ENCODE measurements at places on chromosomes 2 and 18.
A peak's percentile ranks its signal among the peaks of the same experiment; 100 is the strongest.

DNA sequence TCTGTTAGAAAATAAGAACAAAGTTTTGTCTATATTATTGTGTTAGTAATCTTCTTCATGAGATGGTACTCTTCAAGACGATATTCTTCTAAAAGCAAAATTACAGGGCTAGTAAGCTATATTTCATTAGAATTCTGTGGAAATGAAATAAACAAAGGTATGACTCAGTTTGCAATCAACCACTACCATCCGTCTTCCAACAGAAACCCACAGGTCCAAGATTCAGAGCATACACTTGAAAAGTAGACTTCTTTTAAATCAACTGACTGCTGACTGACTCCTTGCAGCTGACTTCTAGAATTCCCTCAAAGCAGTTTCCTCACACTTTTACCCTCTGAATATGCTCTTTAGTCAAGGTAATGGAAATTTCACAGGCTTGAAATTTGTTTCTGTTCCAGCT is 193.7 kb downstream of the GCA start:
- DNase-seq, result no peak

DNA sequence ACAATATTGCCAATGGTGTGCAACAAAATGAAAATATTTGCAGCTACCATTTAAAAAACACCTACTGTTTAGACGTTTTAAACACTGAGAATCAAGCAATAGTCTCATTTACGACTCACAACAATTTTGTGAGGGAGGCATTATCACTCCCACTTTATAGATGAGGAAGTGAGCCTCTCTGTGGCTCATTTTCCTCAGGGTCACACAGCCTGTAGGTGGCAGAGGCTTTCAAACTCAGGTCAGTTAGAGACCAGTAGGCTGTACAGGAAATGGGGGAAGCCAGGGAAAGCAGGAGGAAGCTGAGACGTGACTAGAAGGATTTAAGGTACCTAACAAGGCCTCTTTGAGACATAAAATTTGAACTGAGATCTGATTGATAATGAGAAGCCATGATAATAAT is 95.0 kb upstream of the ZNF521 start:
- DNase-seq, result no peak

GRCh38 chr2:149033716-149034115 is 4.8 kb upstream of the LYPD6B start:
- DNase-seq, result no peak

GRCh38 chr2:120593921-120594686 is 141.6 kb upstream of the GLI2 start:
- DNase-seq, result no peak

DNA sequence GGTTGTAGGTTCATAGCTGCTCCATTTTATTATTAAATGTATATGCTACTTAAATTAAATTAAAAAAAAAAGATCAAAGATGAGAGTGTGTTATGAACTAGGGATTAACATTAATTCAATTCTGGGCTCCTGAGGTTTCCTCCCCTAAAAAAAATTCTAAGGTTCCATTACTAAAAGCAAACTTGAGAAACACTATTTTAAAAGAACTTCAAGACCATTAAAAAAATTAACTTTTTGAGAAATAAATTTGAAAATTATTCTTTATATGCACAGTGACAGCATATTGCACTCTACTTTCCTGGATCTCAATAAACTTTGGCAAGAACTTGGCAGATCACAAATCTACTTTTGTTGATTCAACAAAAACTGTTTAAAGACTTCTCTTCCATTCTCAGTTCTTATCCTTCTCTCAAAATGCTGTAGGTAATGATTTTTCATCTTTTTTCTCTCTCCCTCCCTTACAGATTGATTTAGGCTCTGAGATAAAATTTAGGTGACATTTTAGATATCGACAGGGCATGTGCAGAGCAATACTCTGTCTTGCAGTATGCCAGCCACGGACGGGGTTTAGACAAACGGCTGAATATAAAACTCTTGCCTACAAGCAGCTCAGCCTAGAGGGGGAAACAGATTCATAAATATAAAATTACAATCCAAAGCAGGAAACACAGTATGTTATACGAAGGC is 592 bp upstream of the MARS2 start:
- DNase-seq, result no peak

- peak; percentile 97 for DNase-seq
Observed at GRCh38 chr2:205660521-205661124, 21.7 kb upstream of the NRP2 start.

- no peak for DNase-seq
Observed at GRCh38 chr2:109659396-109660045, 45.4 kb downstream of the SOWAHC start.

DNA sequence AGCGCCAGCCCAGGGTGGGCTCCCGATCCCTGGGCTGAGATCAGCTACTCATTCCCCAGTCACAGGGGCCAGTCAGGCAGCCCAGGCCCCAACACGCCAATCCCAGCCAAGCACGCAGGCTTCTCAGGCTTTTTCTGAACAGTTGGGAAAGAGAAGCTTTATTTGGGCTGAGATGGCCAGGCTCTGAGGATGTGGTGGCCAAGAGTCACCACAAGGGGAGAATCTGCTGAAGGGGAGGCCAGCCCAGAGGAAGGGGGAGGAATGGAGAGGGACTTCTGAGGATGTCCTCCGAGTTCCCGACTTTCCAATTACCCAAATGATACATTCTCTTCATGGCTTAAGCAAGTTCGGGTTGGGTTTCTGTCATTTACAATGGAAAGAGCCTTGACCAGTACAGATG is 2.8 kb upstream of the DIPK1C start:
- peak; percentile 2 for DNase-seq

DNA sequence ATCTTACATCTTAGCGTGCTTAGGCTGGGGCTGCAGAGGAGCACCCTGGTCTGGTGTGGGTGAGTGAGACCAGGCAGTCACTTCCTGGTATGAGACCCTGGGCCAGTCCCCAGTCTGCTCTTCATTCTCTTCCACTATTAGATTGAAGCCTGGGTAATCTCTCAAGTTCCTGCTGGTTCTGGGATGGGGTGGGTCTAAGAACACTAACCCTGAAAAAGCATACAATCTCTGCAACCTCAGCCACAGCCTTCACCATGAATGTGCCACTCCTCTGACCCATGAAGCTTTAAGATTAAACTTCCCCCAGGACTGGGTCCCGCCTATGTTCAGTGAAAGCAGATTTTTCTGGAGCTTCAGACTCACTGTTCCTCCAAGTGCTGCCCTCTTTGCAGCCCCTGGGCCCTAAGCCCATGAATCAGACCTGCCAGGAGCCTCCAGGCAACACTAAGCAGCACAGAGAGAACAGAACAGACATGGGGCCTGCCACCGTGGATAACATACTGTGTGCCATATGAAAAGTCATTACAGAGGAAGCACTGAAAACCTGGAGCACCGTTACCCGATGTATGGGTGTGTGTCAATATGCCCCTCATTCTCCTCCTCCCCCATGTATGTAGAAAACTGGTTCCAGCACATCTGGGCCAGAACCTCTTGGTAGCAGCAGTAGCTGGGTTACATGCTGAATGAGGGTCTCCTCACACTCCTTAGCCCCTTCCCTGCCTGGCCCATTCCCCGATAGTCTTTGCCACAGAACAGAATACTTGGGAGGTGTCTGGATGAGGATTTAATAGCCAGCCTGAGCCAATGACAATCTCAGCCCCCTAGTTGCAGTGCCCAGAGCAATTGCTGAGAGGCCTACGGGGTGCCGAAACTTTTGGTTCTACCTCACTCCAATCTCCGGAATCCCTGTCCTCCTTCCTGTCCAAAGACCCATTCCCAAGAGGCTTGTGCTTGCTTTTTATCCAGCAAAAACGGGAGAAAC is 2.7 kb upstream of the SIX2 start:
- DNase-seq, result no peak
